Pancreas (tissue), 10 donors: ENCODE measurements at places on chromosomes 12 and 14. TPM values are rescaled to one million over a fixed set of nuclear protein-coding genes. Genes with fewer than 3 reads are reported as not detected.
A peak's percentile ranks its signal among the peaks of the same experiment; 100 is the strongest.

DNA sequence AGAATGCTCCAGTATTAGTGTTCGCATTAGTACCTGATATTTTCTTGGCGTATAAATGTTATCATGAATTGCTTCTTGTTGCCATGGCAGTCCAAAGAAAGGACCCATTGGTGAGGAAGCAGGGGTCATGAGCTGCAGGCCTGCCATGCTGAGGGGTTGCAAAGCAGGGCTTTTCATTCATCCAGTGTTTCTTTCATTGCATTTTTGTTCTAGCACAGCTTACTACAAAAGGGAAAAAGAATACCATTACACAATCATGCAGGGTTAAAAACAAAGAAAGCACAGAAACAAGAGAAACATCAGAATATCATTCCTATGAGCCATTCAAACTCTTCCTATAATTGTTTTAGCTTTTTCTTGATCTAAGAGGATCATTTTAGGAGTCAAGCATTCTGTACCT is 24.0 kb downstream of the DICER1 start:
- H3K27me3 ChIP-seq: no peaks in the 10 kb centered on the region
- H3K4me1 ChIP-seq: peaks cover 8% of the 10 kb centered on the region
- no peak overlapping the region for H3K27ac ChIP-seq

The RNF212B gene
- not detected for total RNA-seq

- H3K27ac ChIP-seq: no peak overlapping the region
- H3K4me1 ChIP-seq: no peaks in the 10 kb centered on the region
- H3K4me3 ChIP-seq: no peak overlapping the region
- no peak for DNase-seq
Observed at GRCh38 chr12:76263696-76264095, 84.5 kb downstream of the BBS10 start.

DNA sequence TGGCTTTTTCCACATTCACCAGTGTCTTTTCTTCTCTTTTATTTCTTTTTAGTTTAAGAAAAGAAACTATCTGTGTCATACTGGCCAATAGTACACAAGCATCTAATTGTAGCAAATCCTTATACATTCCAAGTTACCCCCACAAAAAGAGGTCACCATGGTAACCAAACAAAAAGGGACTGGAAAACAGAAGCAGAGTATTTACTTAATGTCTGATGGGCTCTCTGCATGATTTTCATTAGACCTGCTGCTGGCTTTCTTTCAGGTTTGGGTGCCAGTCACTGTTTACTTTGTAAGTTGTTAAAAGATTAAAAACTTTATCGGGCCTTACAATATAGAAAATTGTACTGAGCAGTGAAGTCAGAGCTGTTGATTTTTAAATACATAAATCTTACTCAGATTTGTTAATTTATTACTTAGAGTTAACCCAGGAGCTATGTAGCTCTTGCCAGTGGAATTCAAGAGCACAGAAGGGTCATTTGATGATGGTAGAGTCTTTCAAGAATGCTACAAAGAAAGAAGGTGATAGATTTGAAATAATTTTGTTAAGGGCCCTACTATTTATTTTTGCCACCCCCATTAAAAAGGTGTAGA is 123.9 kb downstream of the BRMS1L start:
- no peaks in the 10 kb centered on the region for H3K4me1 ChIP-seq
- no peaks in the 10 kb centered on the region for H3K27me3 ChIP-seq
- DNase-seq: peak; percentile 6

GRCh38 chr12:48994224-48995085 is 4.7 kb downstream of the DDN start:
- no peak overlapping the region for H3K4me3 ChIP-seq
- H3K27ac ChIP-seq: no peak overlapping the region
- no peak for DNase-seq
- peaks cover 6% of the 10 kb centered on the region for H3K4me1 ChIP-seq
- H3K27me3 ChIP-seq: no peaks in the 10 kb centered on the region

The DPPA3 gene
- not detected for total RNA-seq

The ARHGAP9 gene
- 0.60 TPM for total RNA-seq

GRCh38 chr12:56205445-56205844 is 16.2 kb upstream of the SMARCC2 start:
- no peak overlapping the region for H3K4me3 ChIP-seq
- H3K27ac ChIP-seq: no peak overlapping the region
- no peaks in the 10 kb centered on the region for H3K4me1 ChIP-seq

DNA sequence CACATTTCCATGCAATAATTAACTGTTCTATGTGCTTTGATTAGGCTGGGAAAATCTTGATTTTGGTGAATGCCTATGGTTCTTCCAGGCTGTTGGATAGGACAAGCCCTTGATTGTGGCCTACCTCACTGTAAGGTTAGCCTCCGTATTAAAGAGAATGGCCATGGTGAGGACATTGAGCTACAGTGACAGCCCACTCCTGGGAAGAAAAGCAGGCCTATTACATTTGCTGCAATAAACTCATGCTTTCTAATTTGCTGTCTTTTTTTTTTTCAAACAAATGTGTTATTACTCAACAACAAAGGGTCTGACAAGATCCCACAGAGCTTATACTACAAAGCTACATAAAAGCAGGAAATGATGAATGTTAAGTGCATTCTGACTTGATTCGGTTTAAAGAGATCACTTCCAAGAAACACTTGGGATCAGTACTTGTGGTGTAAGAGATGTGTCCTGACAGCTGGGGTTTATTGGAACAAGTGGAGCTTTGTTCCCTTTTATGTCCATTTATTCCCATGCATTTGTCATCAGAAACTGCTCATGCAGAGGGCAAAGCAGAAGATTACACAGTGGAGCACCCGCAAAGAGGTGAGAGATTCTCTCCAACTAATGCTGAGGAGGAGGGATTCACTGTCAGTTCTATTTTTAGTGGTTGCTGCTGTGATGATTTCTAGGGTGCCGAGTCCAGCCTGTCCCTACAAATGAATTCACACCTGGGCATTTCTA is 29.1 kb upstream of the KCNK10 start:
- no peaks in the 10 kb centered on the region for H3K27me3 ChIP-seq
- H3K27ac ChIP-seq: no peak overlapping the region
- no peak for DNase-seq

- H3K36me3 ChIP-seq: peaks cover 34% of the 10 kb centered on the region
- H3K4me1 ChIP-seq: no peaks in the 10 kb centered on the region
- no peak overlapping the region for H3K4me3 ChIP-seq
Observed at GRCh38 chr12:92775416-92775815, 72.6 kb downstream of the PLEKHG7 start.

The CRIP1 gene
- total RNA-seq: 14.0 TPM
